ENCODE measurements at places on chromosomes 4 and X.

- DNase-seq = no peak
Observed at GRCh38 chrX:66676990-66677389, 38.1 kb upstream of the EDA2R start.

DNA sequence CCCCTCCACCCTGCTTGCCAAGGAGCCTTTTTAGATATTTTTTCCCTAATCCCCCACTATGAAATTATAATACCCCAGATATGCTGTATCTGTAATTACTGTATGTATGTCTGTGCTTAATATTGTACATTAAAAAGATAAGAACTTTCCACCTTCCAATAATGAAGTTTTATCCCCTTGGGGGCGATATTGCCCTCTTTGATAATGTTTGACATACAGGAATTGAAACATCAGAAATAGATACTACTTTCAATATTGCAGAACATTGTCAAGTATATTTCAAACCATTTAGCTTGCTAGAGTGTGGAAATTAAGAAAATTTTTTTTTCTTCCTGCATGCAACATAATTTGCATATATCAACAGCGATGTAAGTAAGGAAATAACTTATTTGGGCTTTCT is 58.9 kb downstream of the NAF1 start:
- no peak for DNase-seq

GRCh38 chr4:3304831-3305609 is 12.2 kb downstream of the RGS12 start:
- no peak for DNase-seq

DNA sequence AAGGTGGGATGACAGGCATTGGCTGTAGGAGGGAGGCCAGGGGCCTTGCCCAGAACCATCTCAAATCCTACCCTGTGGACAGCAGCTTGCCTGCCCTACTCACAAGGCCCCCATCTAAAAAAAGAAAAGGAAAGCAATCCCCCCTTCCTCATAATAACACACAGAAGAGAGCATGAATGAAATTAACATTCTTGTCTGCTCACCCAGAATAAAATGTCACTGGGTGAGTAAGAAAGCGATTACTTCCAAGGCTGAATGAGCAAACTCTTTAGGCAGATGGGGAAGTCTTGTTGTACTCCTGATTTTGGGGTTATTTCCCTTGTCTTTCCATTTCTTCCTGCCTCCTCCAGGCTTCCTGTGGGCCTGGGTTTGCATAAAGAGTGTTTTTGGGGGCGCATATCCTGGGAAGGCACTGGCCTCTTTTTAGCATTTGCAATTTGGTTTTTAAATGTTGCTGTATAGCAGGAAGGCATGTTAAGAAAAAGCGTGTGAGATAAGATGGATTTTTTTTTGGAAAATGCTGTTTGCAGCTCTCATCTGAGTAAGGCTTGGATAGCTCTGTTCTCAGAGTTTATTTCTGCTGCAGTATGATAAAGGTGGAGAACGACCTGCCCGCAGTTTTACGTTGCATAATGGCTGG is 248.3 kb upstream of the GATB start:
- no peak for DNase-seq

DNA sequence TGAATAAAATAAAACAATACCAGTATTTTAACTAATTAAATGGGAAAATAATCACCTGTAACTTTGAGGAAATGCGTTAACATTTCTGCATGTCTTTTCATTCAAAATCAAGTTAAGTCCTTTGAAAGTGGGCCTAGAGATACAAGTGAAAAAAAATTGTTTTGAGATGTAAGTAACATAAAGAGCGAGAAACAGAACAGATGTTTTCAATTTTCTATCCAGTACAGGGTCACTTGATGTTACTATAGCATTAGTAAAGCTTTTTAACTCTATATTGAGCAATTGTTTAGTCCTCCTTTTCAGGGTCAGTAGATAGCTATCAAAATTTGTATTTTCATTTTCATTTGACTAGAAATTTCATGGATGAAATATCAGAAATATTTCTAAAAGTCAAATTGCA is 761.4 kb downstream of the CCSER1 start:
- no peak for DNase-seq

DNA sequence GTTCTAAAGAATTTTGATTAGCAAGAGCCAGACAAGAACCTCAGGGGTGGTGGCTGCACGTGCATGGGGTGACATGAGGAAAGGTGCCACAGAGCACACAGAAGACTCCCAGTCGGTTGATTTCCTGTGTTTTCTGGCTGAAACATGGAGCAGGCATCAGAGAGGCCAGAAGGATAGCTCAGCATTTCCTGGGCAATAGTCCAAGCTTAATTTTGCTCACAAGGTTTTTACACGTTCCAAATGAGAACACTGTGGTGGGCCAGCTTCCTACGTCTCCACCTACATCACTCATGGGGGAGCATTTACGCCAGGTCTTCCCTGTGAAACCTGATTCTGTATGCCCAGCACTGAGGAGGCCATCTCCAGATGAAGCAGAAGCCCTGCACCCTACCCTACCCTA is 212.5 kb upstream of the CLNK start:
- DNase-seq = no peak

GRCh38 chr4:123813901-123814300 is 417.3 kb downstream of the SPRY1 start:
- no peak for DNase-seq

GRCh38 chr4:170827562-170828274 is 738.0 kb upstream of the AADAT start:
- no peak for DNase-seq

GRCh38 chr4:28558895-28559294 is 1698.3 kb downstream of the STIM2 start:
- no peak for DNase-seq

DNA sequence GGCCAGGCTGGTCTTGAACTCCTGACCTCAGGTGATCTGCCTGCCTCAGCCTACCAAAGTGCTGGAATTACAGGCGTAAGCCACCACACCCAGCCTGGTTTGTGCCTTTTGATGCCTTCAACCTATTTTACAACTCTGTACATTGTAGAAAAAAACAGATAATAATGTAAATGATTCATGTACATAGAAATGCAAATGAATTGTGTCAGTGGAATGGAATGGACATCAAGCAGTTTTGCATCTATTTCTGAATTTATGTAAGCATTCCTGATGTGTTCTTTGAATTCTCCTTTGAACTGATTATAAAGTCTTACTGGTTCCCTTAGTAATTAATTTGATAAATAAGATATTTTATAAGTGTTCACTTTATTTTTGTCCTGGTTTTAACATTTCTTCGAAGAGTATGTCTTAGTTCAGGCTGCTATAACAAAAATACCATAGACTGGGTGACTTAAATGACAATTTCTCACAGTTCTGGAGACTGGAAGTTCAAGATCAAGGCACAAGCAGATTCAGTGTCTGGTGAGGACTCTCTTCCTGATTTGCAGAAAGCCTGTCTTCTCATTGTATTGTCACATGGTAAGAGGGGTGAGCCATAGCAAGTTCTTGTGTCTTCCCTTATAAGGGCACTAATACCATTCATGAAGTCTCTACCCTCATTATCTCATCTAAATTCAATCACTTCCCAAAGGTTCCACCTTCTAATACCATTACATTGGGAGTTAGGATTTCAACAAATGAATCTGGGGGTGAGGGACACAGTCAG is 162.2 kb upstream of the S100G start:
- DNase-seq = no peak

GRCh38 chrX:6694977-6695376 is 160.1 kb upstream of the VCX3A start:
- no peak for DNase-seq

DNA sequence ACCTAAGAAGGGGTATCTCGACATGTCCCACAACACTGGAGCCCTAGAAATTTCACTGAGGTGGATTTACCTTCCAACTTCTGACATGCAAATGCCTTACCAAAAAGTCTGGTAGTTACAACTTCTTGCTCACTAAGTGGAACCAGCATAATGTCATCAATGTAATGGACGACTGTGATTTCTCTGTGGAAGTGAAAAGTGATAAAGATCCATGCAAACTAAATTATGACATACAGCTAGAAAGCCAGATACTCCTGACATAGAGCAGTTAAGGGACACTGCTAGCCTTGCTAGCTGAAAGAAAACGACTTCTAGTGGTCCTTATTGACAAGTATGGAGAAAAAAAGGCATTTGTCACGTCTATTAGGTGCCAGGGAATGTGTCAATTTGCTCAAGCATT is 191.1 kb downstream of the MAB21L2 start:
- no peak for DNase-seq

DNA sequence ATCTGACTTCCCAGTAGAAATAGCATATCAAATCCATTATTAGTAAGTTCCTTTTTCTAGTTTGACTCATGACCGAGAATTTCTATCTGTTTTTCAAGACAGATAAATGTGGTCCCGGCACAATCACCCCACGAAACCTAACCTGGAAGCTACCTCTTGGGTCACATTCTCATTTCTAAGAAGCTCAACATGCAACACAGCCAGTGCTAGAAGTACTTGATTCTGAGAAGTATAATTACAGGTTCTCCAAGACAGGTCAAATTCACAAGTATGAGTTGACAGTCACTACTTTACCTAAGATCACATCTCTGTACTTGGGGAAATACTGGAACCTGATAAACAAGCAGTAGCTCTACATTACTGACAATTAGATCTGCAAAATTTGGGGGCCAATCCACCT is 54.0 kb upstream of the PLAC1 start:
- DNase-seq = no peak

- DNase-seq = peak; percentile 78
Observed at GRCh38 chr4:25908491-25908901, 5.5 kb upstream of the SMIM20 start.

- no peak for DNase-seq
Observed at GRCh38 chr4:105989485-105990242, 94.4 kb downstream of the NPNT start.

DNA sequence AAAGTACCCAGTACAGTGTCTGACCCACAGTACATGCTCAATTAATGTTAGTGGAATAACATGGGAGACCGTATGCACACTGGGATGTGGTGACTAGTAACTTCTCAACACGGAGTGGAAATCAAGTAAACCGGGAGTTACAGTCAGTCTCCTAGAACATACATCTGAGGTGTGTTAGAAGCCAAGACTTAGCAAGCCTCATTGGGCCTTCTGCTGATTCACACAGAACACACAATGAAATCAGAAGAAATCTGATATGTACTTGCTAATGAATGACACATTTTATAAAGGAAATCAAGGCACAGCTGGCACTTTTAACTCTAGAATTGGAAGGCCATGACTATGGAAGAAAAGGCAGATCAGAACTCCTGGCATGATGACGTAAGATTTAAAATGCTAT is 13.0 kb downstream of the TRAPPC2 start:
- no peak for DNase-seq

DNA sequence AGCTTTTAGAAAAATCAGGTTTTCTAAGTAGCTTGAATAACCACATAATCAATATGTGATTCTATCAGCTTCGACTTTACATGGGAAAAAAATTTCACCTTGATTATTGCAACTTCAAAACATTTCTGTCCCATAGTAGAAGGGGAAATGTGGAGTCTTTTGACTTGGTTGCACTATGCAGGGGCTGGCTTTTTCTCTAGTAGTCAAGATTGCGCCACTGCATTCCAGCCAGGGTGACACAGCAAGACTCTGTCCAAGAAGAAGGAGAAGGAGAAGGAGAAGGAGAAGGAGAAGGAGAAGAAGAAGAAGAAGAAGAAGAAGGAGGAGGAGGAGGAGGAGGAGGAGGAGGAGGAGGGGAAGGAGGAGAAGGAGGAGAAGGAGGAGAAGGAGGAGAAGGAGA is 84.9 kb downstream of the MAML3 start:
- no peak for DNase-seq

DNA sequence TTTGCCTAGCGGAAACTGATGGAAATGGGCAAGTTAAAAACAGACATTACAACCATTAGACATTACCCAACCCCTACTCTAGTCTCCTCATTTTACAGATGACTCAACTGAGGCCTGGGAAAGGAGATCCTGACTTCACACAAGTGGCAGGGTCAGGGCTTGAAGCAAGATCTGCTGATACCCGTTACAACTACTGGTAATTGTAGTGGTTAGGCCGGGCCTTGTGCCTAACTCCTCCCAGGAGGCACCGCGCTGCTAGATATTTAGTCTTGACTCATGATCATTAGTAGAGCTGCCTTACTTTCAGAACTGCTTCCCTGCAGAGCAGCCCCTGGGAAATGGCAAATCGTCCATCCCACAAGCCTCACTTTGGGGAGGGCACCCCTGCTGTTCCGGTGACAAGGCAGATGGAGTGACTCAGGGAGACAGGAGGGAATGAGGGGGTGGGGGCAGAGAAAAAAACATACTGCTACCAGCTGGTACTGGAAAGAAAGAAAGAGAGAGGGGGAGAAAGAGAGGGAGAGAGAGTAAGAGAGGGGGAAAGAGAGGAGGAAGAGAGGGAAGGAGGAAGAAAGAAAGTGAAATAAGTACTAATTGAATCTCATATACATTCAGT is 12.2 kb downstream of the ARHGEF6 start:
- peak; percentile 61 for DNase-seq

- DNase-seq = no peak
Observed at GRCh38 chr4:39539089-39539611, 11.9 kb upstream of the UGDH start.

GRCh38 chrX:13377550-13377934 is 57.7 kb upstream of the ATXN3L start:
- no peak for DNase-seq

DNA sequence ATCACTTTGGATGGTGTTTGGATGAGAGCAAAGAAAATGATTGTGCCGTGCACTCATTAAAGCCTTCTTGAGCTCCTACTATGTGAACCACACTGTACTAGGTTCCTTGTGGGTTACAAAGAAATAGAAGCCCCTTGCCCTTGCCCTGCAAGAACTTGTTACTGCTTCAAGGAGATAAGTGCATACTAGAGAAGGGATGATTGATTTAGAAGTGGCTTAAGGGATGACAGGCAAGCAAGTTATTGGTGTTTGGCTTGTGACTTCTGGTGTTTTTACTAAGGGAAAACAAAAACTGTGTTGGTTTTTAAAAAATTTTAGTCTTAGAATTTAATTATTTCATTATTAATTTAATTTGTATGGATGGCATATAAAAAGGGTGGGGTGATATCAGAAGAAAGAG is 67.4 kb downstream of the IL21 start:
- no peak for DNase-seq

DNA sequence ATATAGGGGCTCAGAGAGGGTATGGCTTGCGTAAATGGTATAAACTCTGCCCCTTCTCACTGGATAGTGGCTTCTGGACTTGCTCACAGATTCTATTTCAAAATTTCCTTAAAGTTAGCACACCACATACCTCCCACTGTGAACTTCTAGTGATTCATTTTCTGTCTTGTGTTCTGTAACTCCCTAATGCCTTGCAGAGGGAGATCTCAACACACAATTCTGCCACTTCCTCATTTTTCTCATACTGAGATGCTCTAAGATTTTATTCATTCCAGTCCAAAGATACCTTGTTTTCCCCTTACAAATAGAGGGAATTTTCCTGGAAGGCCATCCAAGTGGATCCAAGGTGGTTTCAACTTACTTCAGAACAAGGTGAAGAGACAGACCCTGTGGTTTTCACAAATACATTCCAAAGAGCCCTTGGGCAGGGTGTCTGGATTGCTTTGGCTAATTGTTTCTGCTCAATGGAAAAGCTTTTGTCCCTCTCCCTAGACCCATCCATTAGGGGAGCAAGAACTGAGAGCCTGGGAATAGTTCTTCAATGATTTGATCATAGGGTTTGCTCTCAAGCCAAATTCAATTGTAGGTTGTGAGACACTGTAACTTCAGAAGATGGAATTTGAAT is 52.1 kb upstream of the CAPN6 start:
- no peak for DNase-seq

GRCh38 chr4:39353478-39354253 is 12.5 kb downstream of the RFC1 start:
- DNase-seq = no peak

- DNase-seq = no peak
Observed at GRCh38 chr4:4853371-4853823, 6.1 kb upstream of the MSX1 start.

GRCh38 chrX:9335251-9335650 is 129.6 kb upstream of the TBL1X start:
- no peak for DNase-seq

- peak; percentile 18 for DNase-seq
Observed at GRCh38 chrX:19602866-19603622, 87.7 kb upstream of the MAP3K15 start.

Measured in H54 (cell line).